T-helper 2 cell (primary cell): ENCODE measurements at places on chromosomes 2 and 18.

DNA sequence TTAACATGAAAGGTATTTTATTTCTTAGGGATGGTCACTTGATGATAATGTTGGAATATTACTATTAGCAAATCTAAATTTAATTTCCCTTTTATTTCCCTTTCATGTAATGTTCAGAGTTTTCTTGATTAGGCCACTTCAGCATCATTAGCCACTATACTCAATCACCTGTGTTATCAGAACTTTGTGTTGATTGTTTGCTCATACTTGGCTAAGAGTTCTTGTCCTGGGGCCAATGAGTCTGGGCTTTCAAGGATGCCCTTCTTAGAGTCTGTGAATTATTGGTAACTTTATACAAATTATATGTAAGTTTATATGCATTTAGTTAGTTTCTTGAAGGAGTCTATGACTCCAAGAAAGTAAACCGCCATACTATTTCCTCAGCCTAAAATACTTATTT lies 408.0 kb upstream of the DDX18 start:
- DNase-seq, result no peak

DNA sequence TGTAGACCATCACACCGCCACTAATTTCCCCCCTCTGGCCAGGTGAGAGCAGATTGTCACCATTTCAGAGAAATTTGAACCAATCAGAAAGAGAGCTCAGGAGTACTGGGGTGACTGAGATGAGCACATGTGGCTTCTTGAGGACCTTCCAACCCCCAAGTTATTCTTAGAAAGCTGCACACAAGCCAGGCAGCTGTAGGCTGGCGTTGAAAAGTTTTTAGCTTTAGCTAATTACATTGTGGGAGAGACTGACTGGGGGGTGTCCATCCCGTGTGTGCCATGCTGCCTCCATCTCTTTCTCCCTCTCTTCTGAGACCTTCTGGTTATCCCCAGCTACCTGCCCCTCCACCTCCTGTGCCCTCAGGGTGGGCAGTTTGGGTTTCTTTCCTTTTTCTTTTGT lies 154.0 kb downstream of the AGAP1 start:
- DNase-seq, result no peak

- DNase-seq, result no peak
Measured at GRCh38 chr2:215002500-215002899, 135.9 kb downstream of the ABCA12 start.

DNA sequence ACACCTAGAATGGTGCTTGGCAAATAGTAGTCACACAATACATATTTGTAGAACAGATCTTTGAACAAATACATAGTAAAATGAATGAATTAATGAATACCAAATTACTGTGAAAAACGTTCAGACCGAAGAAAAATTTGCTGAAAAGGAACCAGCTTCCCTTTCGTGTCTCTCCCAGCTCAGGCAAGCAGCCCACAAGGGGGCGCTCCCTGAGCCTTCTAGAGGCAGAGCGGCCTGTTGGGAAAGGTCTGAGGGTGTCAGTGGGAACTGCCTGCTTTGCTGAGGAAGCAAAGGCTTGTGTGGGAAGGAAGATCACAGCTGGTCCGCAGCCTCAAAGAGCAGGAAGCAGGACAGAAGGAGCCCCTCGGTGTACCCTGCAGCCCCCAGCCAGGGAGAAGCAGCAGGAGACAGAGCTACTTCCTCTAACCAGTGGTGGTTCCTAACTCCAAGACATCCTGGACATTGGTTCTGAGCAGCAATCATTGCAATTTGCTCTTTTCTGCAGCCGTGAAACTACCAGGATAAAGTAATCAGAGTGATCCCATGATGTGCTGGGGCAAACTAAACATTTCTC lies 231.1 kb downstream of the ANKRD30B start:
- no peak for DNase-seq

DNA sequence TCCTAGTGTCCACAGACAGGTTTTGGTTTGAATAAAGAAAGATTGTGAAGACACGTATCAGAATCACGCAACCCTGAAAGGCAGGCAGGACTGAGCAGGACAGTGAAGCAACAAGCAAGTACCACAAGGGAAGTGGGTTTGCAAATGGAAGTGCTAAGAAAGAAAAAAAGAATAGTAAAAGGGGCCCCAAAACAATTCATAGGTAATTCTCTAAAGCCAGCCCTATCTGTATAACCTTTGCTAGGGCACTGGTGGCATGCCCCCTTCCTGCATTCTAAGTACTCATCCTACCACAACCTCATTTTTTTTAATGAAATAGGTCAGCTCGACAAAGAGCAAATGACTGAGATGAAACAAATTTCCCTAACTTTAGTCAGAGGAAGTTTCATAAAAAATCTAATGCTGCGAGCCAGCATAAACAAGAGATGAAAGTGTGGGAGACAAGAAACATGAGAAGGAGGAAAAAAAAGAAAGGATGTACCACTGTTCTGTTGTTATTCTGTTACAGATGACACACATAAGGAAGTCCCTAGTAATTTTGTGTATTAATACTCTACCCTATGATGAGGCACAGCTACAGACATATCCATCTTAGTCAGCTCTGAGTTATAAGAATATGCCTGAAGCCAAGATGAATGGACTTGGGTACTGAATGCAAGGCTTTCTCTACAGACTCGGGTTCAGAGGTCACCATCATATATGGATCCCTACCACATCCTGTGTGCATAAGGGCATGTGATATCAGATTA lies 32.2 kb downstream of the IKZF2 start:
- DNase-seq, result peak; percentile 20

GRCh38 chr2:66303471-66303870 lies 131.5 kb upstream of the MEIS1 start:
- no peak for DNase-seq

GRCh38 chr2:78876316-78876688 lies 149.2 kb upstream of the REG3G start:
- DNase-seq, result no peak

DNA sequence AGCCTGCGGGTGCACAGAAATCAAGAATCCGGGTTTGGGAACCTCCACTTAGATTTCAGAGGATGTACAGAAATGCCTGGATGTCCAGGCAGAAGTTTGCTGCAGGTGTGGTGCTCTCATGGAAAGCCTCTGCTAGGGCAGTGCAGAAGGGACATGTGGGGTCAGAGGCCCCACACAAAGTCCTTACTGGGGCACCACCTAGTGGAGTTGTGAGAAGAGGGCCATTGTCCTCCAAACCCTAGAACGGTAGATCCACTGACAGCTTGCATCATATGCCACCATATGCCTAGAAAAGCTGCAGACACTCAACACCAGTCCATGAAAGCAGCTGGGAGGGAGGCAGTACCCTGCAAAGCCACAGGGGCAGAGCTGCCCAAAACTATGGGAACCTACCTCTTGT lies 833.0 kb downstream of the TMEM182 start:
- no peak for DNase-seq

DNA sequence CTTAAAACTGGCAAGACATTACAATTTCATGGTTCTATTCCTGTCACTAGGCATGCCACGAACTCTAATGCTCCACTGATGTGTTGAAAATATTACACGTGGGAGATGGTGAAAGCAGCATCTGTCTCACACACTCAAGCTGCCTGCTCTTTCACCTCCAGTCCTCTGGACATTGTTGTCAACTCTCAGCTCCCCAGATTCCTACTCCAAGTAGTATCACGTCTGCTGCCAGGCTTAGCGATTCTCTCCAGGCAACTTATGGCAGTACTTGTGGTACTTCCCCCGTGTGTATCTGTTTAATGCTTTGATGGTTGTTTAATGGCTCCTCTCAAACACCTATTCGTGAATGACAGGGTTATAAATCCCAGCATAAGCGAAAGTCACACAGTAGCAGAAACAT lies 103.8 kb downstream of the TMEFF2 start:
- DNase-seq, result no peak

GRCh38 chr2:127574656-127575055 lies 39.2 kb downstream of the MYO7B start:
- DNase-seq, result no peak

- no peak for DNase-seq
Measured at GRCh38 chr2:138112536-138112935, 148.3 kb downstream of the HNMT start.

GRCh38 chr2:158024288-158024898 lies 77.3 kb upstream of the UPP2 start:
- peak; percentile 11 for DNase-seq

- no peak for DNase-seq
Measured at GRCh38 chr2:240839152-240840143, 19.4 kb upstream of the KIF1A start.

- no peak for DNase-seq
Measured at GRCh38 chr2:27086724-27087593, at the start of gene KHK. KHK (plus strand) TSS chr2:27086772; CDS start chr2:27087260, 488 bp downstream.

DNA sequence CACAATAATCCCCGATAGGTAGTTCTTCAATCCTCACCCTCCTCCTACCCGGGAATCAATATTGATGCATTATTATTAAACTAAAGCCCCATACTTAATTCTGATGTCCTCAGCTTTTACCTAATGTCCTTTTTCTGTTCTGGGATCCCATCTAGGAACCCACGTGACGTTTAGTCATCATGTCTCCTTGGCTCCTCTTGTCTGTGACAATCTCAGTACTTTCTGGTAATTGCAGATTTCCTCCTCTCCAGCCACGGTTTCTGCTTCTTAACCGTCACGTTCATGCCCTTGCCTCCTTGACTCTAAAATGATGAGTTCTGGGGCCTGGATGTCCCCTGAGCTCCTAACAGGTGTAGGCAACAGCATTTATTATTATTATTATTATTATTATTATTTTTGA lies 2.9 kb upstream of the DGKD start:
- DNase-seq, result no peak

DNA sequence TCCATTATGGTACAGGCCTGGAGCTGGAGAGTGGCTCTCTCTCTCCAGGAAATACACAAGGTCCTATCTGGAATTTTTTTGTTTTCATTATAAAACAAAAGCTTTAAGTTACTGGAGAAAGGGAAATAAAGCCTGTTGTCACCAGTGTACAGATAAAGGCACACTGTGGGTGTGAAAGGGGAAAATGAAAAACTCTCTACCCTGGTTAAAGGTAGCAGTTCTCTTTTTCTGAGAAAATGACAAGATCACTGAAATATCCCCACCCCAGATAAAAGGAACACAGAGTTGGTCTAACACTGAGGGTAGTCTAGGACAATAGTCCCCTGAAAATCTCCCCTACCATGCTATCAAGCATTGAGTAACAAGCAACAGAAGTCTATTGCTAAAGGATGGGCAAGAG lies 438.7 kb downstream of the MBD2 start:
- no peak for DNase-seq

- DNase-seq, result no peak
Measured at GRCh38 chr2:239609607-239610310, 208.9 kb upstream of the HDAC4 start.

- DNase-seq, result no peak
Measured at GRCh38 chr2:238255151-238255551, 15.3 kb upstream of the HES6 start.

DNA sequence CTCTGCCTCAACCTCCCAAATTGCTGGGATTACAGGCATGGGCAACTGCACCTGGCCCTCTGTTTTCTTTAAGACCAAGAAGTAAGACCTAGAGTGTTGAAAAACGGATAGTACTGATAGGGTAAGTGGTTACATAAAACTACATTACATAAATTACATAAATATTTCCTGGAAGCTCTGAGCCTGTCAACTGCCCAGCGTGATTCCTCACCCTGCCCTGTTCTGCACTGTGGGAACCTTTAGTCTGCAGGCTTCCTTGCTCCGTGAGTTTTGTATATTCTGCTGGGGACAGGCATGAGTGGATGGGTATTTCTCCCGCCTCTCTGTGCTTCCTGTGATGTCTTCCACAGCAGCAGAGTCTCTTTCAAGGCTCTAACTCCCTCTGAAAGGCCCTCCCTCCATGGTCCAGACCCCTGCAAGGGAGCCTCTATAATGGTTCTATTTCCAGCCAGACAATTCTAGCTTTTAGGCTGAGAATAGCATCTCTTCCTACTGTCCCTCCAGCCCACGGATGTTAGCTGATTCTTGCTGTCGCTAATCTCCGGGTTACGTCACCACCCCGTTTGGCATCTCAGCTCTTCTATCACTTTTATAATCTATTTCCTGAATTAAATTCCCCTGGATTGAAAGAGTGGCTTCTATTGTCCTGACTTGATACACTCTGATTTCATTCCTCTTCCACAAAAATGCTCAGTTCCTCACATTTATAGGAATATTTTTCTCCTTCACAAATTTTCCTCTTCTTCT lies 49.5 kb upstream of the PLEKHM3 start:
- DNase-seq, result no peak

DNA sequence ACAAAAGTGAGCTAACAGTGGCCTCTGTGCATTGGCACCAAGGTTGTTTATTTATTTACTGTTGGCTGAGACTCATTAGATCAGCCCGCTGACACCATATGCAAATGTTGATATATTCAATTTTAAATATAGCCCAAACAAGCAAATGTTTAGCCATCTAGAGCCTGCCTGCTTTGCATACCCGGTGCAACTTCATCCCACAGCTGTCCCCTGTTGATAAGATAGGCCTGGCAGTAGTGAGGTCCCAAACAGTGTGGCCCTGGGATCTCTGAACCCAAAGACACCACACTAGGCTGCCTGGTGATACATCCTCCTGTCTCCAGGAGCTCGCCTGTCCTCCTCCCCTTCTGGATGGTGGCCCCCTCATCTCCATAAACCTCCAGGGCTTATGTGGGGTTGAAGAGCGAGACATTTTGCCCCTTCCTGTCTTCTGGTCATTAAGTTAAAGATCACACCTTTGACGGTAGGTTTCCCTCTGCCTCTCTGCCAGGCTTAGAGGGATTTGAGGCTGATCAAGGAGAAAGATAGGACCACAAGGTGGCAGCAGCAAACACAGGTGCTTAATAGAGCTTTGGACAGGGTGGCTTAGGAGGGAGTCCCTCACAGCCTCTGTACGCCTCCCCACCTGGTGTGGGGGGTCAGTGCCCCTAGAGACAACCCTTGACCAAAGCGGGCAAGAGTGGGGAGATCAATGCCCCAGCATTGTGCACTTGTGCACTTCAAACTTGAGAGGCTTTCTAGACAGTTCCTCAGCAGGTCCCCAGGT lies 23.7 kb upstream of the MYO5B start:
- no peak for DNase-seq

- no peak for DNase-seq
Measured at GRCh38 chr2:109675666-109676345, 61.6 kb downstream of the SOWAHC start.

GRCh38 chr2:213411582-213412289 lies 127.5 kb downstream of the SPAG16 start:
- no peak for DNase-seq

DNA sequence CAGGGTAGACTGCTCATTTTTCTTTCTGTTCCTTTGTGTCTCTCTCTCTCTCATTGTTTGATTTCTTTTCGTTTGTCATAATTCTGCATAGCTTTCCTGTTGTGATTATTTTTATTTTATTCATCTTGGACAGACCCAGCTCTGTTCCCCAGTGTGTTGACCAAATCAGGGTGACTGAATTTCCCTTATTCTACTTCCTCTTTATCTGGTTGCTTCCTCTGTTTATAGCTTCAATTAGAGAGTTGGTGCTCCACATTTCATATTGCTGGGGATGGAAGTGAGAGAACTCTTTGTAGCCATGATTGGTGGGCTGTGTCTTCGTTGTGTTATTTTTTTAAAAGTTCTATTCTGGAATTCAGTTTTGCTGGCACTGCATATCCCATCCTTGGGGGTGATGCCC lies 19.1 kb downstream of the PROKR1 start:
- no peak for DNase-seq

- DNase-seq, result no peak
Measured at GRCh38 chr2:102597788-102598187, 21.6 kb upstream of the SLC9A2 start.

GRCh38 chr2:121754851-121755236 lies 607 bp upstream of the TSN start:
- no peak for DNase-seq

- DNase-seq, result no peak
Measured at GRCh38 chr2:23566241-23567142, 181.5 kb downstream of the KLHL29 start.

- no peak for DNase-seq
Measured at GRCh38 chr18:24679062-24679461, 218.6 kb downstream of the HRH4 start.
